ENCODE measurements at places on chromosomes 7 and 10.
A peak's percentile ranks its signal among the peaks of the same experiment; 100 is the strongest.

DNA sequence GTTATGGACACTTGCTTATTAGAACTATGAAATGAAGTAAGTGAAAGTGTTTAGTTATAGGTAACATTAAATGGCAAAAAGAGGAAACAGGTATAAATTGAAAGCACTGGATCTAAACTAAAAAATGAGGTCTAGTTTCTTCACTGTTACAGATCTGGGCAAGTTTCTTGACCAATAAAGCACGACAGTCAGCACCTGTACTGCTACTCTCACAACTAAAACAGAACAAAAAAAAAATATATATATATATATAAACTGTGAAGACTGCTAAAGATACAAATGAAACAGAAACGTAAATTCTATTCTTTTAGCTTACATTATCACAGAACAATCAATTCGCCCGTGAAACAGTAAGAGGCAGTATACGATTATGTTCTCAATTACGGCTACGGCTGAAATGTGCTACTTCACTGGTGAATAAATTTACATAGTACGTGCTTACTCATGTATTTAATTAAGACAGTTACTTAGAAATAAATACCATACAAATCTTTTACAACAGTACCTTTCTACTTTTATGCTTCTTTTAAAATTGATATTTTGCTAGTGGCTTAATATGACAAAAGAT is 4.2 kb downstream of the AHR start:
- no peak for DNase-seq

DNA sequence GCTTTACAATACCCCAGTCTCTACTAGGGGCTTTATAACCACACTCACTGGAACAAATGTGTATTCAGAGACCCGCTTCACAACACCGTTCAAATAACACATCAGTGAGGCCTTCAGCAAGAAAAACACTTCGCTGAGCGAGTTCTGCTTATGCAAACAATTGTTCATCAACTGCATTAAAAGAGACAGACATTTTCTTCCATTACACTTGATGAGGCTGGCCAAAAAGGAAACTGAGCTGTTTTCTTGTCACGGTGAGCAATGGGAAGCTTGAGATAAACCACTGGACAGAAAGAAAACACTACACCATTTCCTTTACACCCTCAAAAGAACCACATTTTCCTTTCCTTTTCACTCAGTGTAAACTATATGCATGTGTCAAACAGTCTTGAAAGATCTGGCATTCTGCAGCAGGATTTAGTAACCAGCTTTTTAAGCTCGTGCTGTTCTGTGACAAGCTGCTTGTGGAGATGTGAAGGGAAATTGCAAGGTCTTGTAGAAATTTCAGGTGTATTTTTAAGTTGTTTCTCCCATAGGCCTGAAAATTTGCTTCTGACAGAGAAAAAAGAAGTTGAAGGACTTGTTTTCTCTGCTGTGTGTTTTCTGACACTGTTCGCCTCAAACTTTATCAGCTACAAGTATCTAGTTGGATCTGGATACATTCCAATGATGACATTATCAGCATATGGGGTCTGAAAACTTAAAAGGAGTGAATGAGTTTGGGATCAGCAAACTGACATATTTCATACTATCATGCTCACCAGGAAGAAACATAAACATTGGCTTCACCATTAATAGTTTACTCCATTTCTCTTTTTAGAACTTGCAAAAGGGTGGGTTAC is 693.1 kb downstream of the PARD3 start:
- DNase-seq = peak; percentile 72

DNA sequence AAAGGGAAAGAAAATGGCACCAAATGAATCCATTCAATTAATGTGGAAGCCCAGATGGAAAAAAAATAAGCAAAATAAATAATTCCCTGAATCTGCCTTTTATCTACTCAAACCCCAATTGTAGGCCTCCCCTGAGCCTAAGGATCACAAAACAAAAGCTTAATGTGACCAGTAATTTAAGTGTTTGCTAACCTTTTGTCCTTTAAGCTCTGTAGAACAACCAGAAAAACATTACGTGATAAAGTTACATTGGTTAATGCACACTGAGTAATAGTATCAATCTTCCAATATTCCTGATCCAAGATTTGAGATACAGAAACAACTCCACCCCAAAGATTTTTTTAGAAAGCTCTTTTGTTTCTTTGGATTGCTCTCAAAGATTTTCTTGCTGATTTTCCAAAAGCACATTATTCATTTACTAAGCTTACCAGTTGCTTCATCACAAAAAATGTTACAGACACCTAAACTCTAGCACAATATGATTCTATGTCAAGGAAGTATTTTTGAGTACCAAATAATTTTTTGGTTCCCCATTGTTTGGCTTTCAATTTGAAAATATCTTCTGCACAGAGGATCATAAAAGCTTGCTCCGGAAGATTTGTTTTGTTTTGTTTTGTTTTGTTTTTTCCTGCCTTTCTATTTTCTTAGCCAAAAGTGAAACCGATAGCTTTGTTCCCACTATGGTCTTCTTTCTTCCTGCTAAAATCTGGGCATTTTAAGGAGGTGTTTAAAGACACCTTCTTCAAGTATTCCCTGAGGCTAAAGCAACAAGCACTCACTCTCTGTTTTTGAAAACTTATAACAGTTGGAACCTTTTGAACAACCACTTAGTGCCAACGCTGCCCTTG is 54.2 kb downstream of the TRIL start:
- DNase-seq = no peak

DNA sequence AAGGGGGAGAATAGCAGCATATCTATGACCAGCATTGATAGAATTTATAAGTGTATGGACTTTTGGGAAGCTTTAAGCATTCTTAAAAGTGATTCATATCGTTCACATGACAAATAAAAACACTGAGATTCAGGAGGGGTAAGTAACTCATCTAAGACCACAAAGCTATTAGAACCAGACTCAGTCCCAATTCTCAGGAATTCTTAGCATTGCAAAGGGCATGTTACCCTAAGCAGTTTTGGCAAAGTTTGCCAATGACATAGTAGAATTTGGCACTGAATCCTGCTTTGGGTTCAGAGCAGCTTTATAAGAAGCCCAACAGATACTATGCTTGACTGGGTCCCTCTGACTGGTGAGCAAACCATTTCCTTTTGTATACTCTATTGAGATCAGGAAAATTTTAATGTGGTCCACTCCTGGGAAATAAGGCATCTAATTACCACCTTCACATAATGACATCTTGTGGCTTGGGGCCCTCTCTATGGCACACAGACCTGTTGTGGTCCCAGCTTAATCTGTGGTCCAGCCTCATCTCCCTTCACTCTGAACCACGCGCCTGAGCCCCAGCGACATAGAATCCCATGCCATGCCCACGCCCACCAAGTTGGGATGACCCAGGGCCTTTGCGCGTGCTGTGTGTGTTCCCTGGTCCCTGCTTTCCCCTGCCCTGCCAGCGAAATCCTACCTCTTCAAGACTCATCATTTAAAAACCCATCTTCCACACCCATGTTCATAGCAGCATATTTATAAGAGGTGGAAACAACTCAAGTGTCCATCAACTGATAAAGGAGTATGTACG is 37.5 kb upstream of the DOCK1 start:
- no peak for DNase-seq

GRCh38 chr10:84634636-84635035 is 306.2 kb downstream of the CCSER2 start:
- DNase-seq = no peak

DNA sequence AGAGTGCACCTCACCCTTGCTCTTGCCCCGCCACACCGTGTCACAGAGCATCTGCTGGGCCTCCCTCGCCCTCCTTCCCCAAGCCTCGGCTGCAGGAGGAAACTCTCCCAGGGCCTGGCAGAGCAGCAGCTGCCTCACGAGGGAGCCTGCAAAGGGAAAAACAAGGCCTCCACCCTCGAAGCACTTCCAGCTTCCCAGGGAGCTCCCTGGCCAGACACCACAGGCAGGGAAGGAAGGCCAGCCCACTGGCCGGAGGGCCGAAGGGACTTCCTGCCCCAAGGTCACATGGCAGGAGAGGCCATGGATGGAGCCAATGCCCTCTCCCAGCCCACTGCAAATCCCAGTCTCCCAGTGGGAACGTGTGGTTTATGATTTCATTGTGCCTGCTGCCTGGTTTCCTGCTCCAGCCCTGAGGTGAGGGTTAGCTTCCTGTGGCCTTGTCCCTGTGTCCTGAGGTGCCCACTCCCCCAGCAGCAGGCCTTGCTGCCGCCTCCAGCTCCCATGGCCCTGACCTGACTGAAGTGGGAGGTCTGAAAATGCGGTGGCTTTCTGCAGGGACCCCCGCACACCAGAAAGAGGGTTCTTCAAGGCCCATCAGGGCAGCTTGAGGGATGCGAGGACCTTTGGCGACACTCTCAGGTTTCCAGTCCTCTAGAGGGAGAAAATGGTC is 100.5 kb upstream of the PPIF start:
- no peak for DNase-seq

GRCh38 chr7:36684954-36685353 is 39.3 kb downstream of the AOAH start:
- no peak for DNase-seq

DNA sequence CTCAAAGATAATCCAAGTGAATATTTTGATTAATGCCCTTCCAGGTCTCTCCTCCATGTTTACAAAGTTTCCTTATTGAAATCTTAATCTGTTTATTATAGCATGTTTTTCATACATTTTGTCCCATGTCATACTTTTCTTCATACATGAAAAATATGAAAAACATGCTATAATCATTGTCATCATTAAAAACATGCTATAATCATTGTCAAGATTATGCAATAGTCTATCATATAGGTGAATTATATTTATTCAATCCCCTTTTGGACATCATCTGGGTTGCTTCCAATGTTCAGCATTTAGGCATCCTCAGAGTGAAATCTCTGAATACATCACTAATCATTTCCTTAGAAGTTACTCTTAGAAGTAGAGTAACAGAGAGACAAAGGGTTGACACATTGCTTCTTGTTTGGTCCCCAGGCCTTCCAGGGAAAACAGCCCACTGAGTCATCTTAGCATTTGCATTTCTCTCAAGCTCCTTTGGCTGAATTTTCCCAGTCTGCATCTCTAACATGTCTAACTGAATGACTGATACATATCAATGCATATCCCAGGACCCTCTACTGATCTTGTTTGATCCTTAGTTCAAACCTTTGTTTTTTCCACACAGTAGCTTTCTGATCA is 87.0 kb downstream of the SGMS1 start:
- peak; percentile 37 for DNase-seq

DNA sequence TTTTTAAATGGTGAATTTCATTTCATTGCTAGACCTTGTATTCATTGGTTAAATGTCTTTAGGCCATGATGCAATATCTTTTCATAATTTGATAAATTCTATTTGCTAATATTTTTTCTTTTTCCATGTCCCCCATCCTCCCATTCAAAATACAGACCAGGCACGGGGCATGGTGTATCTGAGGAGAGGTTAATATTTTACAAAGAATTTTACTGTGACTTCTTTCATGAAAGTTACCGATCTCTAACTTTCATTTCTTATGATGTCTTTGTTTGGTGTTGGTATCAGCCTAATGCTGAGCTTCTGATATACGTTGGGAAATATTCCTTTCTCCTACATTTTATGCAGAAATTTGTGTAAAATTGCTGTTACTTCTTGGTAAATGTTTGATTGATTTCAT is 216.7 kb upstream of the IGFBP3 start:
- no peak for DNase-seq

DNA sequence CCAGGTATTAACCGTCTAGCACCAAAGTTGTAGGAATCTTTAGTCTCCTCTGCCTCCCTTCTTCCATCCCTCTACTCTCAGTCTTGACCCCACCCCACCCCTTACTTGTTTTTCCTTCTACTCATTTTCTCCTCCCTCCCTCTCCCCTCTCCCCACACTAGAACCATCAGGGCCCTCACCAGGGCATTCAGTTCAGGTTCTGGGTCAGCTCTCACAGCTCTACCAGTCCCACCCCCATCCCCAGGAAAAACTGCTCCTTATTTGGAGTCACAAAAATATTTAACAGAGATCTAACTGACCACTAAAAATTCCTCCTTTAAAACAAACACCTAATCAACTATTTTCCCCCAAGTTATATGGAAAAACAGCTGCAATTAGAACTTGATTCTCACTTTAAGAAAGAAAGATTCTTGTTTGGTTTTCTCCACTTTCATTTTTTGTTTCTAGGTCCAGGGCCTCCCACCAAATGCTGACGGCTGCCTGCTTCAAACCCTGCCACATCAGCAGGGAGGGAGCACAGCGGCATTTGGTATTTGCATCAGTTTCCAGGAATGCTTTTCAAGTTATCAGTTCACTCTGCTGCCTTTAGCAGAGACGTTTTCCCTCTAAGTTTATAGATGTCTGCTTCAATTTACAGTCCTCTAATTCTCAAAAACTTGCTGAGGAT is 2.8 kb upstream of the COL1A2 start:
- no peak for DNase-seq

DNA sequence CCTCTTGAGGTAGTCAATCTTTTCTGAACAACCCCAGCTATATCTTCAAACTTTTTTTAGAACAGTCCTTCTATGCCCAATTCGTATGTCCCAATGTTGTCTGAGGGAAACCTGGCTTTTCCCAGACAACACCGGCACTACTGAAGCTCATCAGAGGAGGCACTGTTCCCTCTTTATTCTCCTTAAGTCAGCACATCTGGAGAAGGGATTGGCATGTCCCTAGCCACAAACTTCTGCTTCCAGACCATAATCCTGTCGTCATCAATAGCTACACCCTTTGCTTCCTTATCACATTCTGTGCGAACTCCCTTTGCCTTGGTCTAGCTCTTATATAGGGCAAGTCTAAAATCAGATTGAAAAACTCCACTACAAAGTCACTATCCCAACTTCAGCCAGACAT is 22.9 kb downstream of the PON3 start:
- DNase-seq = no peak

DNA sequence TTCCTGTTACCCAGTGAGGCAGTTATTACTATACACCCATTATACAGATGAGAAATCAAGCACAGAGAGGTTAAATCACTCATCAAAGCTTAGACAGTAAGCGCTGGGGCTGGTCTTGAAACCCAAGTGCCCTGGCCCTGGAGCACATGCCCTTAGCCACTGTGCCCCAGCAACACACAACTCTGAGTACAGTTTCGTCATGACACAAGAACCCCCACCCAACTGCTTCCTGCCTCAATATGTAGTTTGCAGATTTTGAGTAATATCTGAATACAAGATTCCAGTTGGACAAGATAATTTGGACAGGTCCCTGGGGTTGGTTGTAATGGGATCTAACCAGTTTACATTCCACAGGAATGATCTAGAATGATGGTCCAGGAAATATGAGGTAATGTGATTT is 62.8 kb downstream of the SH3PXD2A start:
- no peak for DNase-seq

DNA sequence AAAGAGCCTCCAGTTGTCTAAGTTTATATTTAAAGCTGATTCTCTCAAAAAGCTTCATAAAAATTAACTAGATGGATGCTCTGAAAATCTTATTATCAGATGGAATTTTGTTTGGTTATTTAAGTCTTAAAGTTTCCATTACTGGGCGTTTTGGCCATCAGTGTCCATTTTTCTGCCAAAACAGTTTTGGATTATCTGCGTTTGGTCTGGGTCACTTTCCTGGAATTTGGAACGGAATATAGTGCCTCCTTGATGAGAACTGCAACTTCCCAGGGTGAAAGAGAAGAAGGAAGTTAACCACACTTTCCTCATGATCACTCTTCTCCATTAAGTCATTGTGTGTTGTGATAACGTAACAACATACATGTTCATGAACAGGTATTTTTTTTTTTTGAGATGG is 764.9 kb upstream of the AUTS2 start:
- DNase-seq = no peak

- DNase-seq = no peak
Measured at GRCh38 chr7:136309407-136309806, 332.2 kb upstream of the MTPN start.

Data from activated CD4-positive, alpha-beta T cell treated with anti-CD3 and anti-CD28 coated beads, Interleukin-2, Interleukin-4, amounts not matched to agents 100 ng/mL and 50 ng/mL, durations not matched to agents 16 hours and 8 hours (primary cell).